ENCODE measurements at places on chromosomes 6 and 20. TPM values are rescaled to one million over a fixed set of nuclear protein-coding genes. Genes with fewer than 3 reads are reported as not detected.

The FUT9 gene
- total RNA-seq = not detected

The SNRPB gene
- total RNA-seq = 345 TPM

The NFS1 gene
- 28.0 TPM for total RNA-seq

The SRMS gene
- total RNA-seq = not detected
